GM19239 (cell line): ENCODE measurements at places on chromosomes 13 and 19.

DNA sequence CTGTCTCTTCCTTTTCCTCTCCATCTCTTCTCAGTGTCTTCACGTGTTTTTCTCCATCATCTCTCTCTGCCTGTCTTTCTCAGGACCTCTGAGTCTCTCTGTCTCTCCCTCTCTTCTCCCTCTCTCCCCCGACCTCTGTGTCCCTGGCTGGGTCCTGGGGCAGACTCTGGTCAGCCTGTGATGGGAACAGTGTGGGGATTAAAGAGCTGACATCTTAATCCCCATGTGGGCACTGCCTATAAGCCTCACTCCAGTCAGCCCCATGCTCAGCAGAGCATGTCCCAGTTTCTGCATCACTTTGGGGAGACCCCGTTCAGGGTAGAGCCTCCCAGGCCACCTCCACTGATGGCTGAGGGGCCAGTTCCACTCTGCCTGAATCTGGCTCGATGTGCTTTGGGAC is 16.2 kb downstream of the EGLN2 start:
- DNase-seq, result no peak

GRCh38 chr13:90171649-90172048 is 1175.8 kb upstream of the MIR17HG start:
- no peak for DNase-seq

- no peak for DNase-seq
These were observed 14.4 kb upstream of the UQCR11 start for GRCh38 chr19:1619703-1620102.

DNA sequence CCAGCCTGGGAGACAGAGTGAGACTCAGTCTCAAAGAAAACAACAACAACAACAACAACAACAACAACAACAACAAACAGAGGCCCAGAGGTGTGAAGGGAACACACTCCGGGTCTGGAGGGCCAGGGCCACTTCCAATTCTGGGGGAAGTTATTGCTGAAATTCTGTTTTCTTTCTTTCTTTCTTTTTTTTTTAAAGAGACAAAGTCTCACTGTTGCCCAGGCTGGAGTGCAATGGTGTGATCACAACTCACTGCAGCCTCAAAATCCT is 3.5 kb upstream of the CAPS start:
- no peak for DNase-seq

- no peak for DNase-seq
These were observed 242.1 kb downstream of the DACH1 start for GRCh38 chr13:71624653-71625600.

DNA sequence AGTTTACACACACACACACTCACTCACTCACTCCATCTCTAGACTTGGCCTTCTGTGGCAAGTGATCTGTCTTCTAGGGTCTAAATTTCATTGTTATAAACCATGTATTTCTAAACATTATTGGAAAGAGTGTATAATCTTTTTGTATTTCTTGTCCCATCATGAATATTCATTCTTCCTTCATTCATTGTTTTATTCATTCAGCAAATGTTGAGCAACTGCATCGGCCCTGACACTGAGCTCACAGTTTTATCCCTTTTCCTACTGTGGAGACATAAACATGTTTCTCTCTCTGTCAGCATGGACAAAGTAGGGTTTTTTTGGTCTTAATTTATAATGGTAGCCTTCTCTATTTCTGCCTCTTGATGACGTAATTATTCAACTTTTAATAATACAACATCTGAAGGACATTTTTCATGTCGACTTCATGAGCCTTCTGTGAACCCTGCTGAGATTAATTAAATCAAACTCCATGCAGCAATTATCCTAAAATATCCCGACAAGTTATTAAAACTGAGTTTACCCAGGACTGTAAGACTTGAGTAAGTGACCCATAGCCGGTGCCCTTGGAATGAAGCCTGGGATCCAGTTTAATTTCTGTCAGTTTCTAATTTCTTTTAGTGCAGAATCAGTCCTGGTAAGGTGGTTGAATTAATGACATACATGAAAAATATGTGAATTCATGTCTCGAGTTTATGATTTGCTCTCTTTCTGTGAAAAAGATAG is 7.3 kb downstream of the SPATA13 start:
- DNase-seq, result no peak

GRCh38 chr13:64746845-64747244 is 2483.3 kb downstream of the PCDH9 start:
- no peak for DNase-seq

DNA sequence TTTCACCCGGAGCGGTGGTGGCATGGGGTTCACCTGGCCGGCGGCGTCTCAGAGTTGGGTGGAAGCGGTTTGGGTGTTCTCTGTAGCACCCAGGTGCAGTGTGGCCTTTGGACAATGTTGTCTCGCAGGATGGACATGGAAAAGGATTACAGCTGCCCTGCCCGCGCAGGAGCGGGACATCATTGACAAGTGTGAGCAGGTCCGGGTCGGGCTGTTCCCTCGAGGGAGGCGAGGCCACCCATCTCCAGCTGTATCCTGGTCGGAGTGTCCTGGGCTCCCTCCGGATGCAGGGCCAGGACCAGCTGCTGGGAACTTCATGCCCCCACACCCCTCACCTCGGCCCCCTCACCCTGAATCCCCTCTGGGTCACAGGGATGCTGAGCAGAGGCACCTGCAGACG is 7.8 kb upstream of the ZNF14 start:
- no peak for DNase-seq

- no peak for DNase-seq
These were observed 26.3 kb downstream of the IL12RB1 start for GRCh38 chr19:18060472-18060871.

DNA sequence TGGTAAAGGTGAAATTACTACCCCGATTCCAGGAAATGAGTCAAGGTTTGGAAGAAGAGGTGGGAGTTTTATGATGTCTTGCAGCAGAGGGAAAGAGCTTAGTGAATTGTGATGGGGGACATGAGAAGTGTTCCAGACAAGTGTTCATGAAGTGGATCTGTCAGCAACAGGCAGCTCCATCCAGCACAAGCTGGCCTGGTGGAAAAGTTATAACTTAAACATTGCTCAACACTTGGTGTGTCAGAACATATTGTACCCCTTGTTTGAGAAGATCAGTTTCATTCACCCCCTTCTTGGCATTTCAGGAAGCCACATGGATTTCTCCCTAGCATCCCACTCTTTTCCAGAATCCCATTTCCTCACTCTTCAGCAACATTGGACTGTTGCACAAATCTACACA is 222.0 kb downstream of the B3GLCT start:
- no peak for DNase-seq

- DNase-seq, result no peak
These were observed 30.2 kb downstream of the MAP4K1 start for GRCh38 chr19:38587562-38587961.

GRCh38 chr19:1172353-1173158 is 1.5 kb downstream of the SBNO2 start:
- no peak for DNase-seq

- peak; percentile 90 for DNase-seq
These were observed 13.1 kb downstream of the TJP3 start for GRCh38 chr19:3721131-3721886.

DNA sequence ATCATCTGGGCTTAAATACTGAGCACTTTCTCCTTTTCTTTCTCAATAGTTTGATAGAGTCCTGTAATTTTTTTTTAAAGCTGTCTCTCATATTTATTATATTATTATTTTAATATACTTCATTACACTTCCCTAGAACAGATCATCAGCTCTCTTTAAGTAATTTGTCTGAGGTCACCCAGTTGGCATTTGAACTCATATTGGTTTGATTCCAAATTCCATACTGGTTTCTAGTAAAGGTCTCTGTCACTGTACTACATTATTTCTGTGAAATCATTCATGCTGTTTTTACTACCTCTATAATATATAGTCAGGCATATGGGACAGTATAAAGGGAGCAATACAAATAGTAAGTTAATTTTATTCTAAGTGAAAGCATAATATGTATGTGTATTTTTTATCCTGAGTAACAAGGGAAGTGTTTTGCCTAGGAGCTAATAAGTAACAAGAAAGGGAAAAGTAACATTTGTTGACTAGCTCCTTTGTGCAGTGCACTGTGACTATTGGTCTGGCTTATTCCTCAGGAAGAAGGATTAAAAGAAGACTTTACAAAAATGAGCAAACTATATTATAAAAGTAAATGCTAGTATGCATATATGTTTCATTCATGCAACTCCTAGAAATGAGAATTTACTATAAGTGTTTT is 14.3 kb downstream of the LPAR6 start:
- no peak for DNase-seq

- DNase-seq, result peak; percentile 82
These were observed at the start of gene FFAR1 for GRCh38 chr19:35347171-35347929. Gene FFAR1 (plus strand): TSS chr19:35347902. CDS start chr19:35351552, 3,650 bp downstream.

DNA sequence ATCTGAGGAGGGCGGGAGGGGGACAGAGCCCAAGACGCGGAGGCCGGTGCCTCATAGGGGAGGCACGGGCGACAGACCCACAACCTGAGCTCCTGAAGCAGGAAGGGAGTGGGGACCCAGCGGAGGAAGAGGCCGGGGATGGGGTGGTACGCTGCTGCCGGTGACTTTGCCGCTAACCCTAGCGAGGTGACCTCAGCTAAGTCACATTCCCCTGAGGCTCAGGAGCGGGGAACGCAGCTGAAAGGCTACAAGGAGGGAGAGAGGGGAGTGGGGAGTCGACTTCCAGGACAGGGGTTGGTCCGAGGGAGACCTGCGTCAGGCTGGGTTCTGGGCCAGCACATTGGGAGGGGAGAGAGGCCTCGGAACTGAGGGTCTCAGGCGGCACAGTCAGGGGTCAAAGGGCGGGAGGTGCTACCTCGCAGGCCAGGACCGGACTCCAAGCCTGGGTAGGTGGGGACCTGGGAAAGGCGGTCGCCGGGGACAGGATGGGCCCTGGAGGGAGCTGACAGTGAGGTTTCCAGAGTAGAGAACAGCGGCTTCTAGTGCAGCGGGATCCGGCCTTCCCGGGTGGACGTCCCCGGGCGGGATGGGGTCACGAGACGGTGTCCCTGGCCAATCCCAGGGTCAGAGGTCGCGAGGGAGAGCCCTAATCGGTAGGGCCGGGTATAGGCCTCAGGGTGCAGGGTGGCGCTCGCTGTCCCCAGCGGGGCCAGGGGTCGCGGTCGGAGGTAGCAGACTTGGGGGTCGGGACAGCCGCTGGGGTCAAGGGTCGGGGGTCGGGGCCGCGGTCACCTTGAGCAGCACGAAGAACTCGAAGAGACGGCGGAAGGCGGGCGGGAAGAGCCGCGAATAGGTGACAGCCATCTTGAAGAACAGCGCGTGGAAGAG is 699 bp downstream of the TMEM259 start:
- DNase-seq, result no peak

DNA sequence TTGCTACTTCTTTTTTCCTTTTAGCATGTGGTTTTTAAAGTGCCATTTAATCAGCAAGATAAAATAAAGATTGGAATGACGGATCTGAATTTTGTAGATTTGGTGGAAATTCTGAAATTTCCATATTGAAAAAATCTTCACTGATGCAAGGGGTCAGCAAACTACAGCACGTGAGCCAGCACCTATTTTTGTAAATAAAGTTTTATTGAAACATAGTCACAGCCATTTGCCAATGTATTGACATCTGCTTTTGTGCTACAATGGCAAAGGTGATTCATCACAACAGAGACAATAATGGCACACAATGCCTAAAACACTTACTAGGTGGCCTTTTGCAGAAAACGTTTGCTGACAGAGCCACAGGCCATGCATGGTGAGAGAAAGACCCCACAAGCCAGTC is 226.4 kb downstream of the ABCC4 start:
- no peak for DNase-seq

DNA sequence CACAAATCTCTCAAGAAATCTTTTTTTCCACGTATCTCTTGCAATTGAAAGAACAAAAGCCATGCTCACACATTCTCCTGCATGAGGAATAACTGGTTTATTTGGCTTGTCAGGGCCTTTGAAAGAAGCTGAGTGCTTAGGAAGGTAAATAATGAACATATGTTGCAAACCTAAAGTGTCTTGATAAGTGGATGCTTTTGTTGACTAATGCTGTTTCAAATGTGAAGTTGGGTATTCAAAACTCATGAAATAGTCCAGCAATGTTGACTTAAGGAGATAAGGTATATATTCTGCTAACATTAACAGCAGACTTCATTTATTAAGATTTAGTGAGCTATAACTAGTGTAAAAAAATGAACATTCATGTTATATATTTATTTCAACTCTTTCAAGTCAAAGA is 1792.7 kb upstream of the MIR17HG start:
- no peak for DNase-seq

DNA sequence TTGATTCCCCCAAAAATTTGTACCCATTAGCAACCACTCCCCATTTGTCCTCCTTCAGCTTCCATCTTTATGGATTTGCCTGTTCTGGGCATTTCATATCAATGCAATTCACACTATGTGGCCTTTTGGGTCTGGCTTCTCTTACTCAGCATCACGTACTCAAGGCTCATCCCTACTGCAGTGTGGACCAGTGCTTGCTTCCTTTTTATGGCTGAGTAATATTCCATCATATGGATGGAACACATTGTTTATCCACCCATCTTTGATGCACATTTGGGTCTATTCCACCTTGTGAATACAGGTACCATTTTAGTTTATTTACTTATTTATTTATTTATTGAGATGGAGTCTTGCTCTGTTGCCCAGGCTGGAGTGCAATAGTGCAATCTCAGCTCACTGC is 12.5 kb upstream of the PIK3R2 start:
- no peak for DNase-seq

- no peak for DNase-seq
These were observed 10.2 kb downstream of the ZNF132 start for GRCh38 chr19:58429745-58430144.

DNA sequence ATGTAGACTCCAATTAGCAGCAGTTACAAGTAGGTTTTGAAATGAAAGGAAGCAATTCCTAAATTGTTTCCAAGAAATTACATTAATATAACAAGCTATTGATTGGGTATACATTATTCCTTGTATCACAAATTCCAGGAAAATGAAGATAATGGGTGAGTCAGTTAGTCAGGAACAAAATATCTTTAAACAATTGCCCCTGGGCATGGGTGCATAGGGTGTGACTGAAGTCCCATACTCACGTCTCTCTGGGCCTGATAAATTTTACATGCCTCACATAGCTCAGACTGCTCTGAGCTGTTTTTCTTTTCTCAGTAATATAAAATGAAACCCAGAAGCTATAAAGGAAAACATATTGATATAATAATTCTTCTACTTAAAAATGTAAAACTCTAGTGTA is 87.8 kb downstream of the FNDC3A start:
- no peak for DNase-seq

DNA sequence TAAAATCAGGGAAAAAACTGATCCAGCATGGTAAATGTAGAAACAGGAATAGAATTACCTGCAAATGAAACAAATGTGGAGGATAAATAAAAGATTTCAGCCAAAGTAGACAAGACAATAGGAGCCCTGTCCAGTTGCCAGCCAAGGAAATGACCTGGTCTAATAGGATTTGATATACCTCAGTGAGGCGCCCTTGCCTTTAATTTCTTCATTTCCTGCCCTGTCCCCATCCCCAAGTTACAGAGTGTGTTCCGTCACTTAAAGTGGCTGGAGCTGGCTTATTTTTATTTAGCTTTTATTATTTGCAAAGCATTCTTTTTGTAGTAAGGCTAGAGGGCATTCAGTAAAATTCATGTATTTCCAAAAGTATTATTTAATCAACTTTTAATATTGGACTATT is 1022.0 kb downstream of the EFNB2 start:
- DNase-seq, result no peak

- DNase-seq, result no peak
These were observed 166.7 kb upstream of the TSHZ3 start for GRCh38 chr19:31515931-31516330.

DNA sequence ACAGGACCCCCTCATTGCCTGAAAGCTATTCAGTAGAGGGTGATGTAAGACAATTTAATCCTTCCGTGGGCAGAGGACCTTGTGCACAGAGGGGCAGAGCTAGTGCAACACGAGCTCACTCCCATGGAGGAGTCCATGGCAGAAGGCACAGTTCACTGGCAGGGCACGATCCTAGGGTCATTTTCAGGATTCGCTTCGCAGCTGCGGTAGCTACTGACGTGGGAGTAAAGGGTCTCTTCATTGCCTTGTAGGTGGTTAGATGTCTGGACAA is 207.8 kb downstream of the FOXO1 start:
- no peak for DNase-seq
